ENCODE measurements at places on chromosomes 13 and 19.

DNA sequence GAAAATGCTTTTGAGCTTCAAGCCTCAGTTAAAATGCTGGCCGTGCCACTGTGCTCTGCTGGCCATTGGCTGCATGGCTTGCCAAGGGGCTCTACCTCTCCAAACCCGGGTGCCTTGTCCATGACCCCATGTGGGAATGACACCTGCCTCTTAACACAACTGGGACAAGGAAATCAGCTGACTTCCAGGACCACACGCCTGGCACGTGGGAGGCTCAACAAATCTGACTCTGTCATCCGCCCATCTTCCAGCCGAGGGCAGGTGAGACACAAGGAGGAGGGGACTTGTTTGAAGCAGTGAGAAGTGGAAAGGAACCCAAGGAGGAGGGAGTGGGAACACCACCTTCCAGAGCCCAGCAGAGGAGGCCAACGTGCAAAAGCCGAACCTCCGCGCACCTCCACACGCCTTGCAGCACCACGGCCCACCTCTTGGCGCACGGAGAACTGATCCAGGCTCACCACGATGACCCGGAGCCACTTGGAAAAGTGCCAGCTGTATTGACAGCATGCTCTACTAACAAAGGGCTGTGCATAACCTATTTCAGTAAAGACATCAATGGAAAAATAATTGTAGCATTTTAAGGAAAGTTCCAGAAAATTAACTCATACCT, 38.3 kb downstream of the COL4A1 start:
- no peak for DNase-seq

DNA sequence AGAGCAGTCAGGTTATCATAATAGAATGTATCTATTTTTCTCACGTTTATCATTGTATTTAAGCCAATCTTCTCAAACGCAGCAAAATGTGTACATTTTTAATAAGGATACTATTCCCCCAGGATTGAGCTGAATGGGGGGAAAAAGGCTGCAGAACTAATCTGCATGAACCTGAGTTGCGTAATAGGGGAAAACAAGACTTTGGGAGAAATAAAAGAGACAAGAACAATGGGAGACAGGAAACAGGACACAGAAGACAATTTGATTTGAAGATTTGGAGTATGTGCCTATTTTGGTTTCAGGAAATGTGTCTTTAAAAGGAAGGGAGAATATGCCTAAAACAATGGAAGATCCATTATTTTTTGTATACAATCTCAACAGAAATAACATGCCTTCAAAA, 844.5 kb downstream of the DIAPH3 start:
- no peak for DNase-seq

- no peak for DNase-seq
These were observed 9.3 kb downstream of the TMEM143 start for GRCh38 chr19:48354332-48354992.

GRCh38 chr19:2385053-2385721, 25.1 kb downstream of the TMPRSS9 start:
- no peak for DNase-seq

DNA sequence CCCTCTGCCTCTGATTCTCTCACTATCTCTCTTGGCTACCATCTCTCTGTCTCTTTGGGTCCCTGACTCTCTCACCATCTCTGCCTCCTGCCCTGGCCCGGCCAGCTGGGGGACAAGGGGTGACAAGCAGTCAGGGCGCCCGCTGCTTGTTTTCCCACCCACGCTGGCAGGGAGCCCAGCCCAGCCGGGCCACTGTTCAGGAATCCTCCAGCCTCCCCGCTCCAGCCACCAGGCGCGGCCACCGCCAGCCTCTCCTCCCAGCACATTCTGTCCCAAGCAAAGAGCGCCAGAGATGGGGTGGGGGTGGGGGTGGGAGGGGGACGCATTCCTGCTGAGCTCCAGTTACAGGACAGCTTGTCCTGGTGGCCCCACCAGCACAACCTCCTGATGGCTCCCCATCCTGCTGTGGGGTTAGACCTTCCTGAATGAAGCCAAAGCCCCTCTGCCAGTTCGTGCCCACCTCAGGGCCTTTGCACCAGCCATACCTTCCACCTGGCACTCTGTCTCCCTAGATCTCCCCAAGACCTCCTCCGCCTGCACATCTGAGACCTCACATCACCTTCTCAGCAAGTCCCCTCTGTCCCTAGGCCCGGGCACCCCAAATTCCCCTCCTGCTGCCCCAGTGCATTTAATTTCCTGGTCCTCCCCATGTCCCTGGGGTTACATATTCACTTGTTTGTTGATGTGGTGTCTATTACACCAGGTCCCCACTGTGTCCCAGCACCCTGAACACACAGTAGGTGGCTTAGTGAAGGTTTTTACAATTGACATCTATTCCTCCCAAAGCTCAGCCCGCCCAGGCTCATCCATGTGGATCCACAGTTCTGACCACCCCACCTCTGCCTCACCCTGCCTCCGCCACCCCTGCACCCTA, 12.5 kb downstream of the ARRDC2 start:
- DNase-seq: no peak
